ENCODE measurements at places on chromosomes 3 and 15.

- no peak for DNase-seq
Measured at GRCh38 chr3:98739266-98739665, 23.9 kb upstream of the ST3GAL6 start.

DNA sequence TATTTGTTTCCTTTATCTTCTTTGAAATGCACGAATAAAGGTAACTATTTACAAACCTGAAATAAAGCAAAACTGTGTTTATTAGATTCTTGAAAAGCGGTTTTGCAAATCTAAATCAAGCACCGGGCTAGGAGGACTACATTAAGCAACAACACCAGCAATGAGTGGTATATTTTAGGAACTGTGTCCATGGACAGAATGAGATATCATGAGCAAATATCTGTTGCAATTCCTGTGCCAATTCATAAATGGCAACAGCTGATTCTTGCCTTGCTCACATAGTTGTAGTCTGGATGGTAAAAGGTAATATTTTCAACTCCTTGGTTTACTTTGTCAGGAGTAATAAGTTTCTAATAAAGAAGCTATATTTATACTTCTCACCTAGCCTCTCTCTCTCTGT lies 403.3 kb downstream of the LPP start:
- DNase-seq: no peak

DNA sequence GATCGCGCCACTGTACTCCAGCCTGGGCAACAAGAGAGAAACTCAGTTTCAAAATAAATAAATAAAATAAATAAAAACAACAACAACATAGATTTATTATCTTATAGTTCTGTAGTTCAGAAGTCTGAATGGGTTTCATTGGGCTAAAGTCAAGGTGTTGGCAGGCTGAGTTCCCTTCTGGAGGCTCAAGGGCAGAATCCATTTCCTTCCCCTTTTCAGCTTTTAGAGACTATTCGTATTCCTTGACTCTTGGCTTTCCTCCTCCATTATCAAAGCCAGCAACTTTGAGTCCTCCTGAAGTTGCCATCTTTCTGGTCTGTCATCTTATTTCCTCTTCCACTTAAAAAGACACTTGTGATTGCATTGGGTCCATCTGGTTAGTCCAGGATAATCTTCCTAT lies 12.1 kb downstream of the BLM start:
- DNase-seq: no peak

GRCh38 chr15:46315434-46315833 lies 680.6 kb downstream of the SQOR start:
- no peak for DNase-seq

DNA sequence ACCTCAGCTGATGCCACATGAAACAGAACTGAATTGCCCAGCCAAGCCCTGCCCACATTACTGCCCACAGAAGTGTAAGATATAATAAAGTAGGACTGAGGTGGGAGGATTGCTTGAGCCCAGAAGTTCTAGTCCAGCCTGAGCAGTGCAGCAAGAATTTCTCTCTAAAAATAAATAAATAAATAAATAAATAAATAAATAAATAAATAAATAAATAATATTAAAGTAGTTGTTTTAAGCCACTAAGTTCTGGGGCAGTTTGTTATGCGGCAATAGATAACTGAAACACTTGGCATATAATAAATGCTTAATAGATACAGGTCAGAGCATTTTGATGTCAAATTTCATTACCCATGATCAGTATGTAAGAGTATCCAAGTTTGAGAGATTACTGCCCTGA lies 249.4 kb upstream of the LRRFIP2 start:
- no peak for DNase-seq

Data from HCT116 (cell line).